ENCODE measurements at places on chromosomes 11 and 22.

DNA sequence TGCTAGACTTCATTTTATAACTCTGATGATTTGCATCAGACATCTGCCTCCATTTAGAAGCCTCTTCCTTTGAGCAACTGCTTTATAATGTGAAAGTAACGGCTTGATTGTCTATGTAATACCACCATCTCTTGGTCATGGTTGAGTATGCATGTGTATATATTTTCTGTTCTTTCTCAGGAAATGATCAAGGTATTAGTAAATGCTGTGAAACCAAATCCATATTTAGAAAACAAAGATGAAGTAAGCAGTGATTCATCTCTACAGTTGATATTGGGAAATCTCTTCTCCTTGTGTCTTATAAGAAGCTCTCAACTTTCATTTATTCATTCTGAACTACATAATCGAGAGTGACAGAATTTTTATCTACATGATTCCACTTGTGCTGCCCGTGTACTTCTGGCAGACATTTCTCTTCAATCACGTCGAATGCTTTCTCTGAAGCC lies 104.6 kb upstream of the ANO3 start:
- DNase-seq: no peak

DNA sequence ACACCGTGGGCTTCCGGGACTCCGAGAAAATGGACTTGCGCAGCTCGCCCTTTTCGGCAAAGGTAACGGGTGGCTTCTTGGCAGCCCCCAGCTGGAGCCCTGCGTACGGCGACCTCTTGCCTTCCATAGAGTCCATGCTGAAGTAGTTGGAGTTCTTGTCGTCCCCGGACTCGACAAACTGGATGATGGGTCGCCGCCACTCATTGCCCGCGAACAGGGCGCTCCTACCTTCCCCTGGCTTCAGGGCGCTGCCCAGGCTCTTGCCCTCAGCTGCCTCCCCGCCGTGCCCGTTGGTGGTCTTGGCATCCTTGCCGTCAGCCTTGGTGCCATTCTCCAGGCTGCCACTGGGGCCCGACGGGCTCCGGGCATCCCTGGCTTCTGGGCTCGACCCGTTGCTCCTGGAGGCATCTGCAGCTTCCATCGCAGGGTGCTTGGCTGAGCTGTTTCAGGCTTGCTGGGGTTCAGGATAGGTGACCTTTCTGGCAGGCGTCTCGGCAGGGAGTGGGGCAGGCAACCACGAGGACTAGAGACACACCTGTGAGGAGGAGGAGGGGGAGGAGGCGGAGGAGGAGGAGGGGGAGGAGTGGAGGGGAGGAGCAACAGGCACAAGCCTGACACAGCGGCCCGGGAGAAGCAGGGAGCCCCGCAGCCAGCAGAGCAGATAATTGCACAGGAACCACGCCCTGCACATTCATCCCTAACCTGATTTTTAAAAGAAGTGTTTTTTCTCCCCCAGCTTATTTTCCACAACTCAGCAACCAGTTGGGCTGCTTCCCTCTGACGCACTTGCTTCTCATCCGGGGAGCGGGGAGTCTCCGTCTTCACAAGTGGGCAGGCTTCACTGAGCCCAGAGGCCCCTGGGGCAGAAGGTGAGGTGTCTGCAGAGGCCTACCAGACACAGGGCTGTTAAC lies at the start of gene TRIM29:
TRIM29 (minus strand) TSS at position 503 of the 911 bp plus-strand sequence; CDS start at position 421, 82 bp downstream.
- DNase-seq: no peak

DNA sequence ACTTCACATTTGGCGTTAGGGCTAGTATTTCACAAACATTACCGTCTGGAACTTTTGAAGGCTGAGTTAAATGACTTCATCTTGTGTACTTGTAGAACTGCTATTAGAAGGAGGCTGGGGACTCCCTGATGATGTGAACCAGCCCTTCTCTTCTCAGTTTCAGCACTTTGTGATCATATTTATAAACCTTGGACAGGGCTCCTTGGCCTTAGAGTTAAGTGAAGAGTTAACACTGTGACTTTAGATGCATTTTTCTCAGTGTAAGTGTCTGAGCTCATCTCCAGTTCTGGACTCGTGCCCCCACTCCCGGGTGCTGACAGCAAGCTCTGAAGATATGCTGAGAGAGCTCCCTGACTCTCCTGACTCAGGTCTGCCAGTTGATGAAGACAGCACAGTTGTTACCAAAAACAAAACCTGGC lies 8.4 kb downstream of the MIAT start:
- no peak for DNase-seq

DNA sequence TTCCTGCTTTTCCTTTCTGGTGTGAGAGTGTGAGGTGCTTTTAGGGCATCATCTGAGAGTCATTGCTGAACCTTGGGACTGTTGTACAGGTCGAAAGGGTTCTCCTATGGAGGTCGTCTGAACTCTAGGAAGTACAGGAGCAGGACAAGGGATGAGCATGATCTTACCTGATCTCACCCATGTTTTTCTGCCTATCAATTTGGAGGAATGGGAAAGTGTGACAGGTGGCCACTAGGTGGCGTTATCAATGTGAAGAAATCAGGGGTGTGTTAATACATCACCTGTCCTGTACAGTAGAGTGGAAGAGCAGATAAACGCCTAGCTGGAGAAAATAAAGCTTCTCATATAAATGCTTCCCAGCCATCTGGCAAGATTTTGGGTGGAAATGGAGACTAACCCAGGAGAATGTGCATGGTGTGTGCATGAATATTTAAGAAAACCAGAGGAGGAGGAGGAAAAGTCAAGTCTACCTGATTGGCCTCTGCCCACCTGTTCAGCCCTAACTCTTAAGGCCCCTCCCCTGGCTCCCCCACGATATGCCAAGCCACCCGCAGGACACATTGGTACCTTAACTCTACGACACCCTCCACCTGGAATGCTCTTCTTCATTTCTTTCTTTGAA lies 72.0 kb upstream of the NARS2 start:
- DNase-seq: peak; percentile 47

GRCh38 chr22:20232237-20232598 lies 35.9 kb downstream of the RTN4R start:
- no peak for DNase-seq

GRCh38 chr11:91264481-91264880 lies 960.1 kb upstream of the FAT3 start:
- DNase-seq: no peak

DNA sequence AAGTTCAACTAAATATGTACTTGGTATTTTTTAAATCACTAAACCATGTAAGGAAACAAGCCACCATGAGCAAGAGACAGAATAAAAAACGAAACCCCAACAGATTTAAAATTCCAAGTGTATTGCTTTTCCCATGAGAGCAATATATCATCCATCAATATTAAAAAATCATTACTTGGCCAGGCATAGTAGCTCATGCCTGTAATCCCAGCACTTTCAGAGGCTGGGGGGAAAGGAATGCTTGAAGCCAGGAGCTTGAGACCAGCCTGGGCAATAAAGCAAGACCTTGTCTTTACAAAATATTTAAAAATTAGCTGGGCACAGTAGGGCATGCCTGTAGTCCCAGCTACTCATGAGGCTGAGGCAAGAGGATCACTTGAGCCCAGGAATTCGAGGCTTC lies 190.8 kb downstream of the TTC28 start:
- no peak for DNase-seq

GRCh38 chr11:83156996-83157593 lies at the start of gene PCF11:
Gene PCF11 (plus strand): TSS chr11:83157131. CDS start chr11:83157440, 309 bp downstream.
- peak; percentile 94 for DNase-seq

- no peak for DNase-seq
Measured at GRCh38 chr11:45859661-45860140, 12.4 kb downstream of the CRY2 start.

- no peak for DNase-seq
Measured at GRCh38 chr11:112748713-112749543, 212.3 kb upstream of the NCAM1 start.

DNA sequence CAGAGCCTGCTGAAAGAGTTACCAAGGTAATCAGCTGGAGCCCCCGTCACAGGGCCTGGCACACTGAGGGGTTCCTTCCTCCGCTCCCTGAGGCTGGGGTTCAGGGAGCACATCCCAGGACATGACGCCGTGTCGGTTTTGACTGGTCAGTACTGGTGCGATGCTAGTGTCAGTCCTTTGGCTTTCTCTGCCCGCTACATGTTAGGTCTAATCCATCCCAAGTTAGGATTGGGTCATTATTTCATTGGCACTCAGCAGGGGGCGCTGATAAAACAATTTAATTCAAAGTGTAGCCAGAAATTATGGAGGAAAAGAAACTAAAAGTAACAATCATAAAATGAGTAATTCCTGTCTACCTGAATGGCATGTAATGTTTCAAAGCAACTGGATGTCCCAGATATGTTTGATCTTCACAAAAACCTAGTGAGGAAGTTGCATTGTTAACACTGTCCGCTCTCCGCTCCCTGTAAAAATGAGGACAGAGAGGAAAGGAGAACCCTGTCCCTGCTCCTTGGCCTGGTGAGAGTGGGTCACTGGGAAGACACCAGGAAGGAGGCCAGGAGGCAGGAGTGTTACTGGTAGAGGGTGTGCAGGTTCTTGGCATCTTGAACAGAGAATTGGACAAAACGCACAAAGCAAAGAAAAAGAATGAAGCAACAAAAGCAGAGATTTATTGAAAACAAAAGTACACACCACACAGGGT lies 27.1 kb downstream of the TSKU start:
- no peak for DNase-seq

- DNase-seq: no peak
Measured at GRCh38 chr22:50302564-50302963, 4.9 kb downstream of the PLXNB2 start.

DNA sequence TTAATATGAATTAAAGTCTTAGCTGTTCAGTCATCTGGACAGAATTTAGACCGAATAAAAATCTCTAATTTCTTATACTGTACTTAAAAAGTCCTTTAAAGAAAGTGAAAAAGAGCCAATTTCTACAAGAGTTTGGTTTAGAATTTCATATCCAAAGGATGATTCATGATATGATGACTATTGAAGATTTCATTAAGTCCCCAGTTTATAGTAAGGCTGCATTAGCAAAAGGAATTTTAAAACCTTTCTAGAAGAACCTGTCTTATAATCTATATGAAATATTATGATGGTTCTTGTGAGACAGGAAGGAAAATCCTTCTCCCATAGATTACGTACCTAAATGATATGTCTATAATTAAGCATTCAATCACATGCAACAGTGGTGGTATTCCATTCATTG lies 34.8 kb downstream of the TSG101 start:
- DNase-seq: no peak

DNA sequence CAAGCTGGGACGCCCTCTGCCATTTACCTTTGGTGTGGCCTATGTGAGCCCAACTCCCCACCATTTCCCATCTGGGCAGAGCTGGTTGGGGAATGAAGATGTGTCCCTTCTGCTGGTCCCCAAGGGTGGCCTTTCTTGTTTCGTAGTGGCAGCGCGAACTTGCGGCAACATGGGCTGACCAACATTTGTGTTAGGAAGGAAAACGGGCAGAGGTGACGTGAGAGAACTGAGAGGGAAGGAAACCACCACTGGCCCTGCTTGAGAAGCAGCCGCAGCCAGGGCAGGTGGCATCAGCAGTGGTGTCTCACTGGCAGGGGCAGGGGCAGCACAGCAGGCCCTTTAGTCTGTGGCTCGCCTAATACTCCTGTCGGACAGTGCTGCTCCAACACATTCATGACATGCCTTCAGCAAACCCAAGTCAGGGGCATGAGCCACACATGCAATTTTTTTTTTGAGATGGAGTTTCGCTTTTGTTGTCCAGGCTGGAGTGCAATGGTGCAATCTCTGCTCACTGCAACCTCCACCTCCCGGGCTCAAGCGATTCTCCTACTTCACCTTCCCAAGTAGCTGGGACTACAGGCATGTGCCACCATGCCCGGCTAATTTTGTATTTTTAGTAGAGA lies 29.9 kb downstream of the LRRC74B start:
- DNase-seq: no peak

GRCh38 chr11:92477686-92478085 lies 253.1 kb downstream of the FAT3 start:
- no peak for DNase-seq

- no peak for DNase-seq
Measured at GRCh38 chr22:23470811-23471389, 109.2 kb downstream of the IGLL1 start.

- DNase-seq: no peak
Measured at GRCh38 chr22:29607426-29607825, 4.0 kb downstream of the NF2 start.

DNA sequence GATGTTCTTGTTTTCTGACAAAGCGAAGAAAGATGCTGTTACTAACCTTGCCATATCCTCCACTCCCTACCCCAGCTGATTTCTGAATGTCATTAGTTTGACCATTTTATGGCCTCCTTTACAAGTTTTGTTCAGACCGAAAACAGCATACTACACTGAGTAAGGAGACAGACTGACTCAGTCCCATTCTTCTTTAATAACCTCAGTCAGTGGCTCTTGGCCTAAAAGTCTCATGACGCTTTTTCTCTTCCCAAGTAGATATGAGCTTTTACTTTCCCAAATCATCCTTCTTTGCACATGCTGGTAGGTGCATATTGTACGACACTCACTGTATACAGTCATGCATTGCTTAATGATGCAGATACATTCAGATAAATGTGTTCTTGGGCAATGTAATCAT lies 8.0 kb upstream of the FIBIN start:
- no peak for DNase-seq

- no peak for DNase-seq
Measured at GRCh38 chr11:35980686-35981390, 37.0 kb downstream of the LDLRAD3 start.

GRCh38 chr11:94661444-94661843 lies 94.3 kb downstream of the PIWIL4 start:
- DNase-seq: no peak

DNA sequence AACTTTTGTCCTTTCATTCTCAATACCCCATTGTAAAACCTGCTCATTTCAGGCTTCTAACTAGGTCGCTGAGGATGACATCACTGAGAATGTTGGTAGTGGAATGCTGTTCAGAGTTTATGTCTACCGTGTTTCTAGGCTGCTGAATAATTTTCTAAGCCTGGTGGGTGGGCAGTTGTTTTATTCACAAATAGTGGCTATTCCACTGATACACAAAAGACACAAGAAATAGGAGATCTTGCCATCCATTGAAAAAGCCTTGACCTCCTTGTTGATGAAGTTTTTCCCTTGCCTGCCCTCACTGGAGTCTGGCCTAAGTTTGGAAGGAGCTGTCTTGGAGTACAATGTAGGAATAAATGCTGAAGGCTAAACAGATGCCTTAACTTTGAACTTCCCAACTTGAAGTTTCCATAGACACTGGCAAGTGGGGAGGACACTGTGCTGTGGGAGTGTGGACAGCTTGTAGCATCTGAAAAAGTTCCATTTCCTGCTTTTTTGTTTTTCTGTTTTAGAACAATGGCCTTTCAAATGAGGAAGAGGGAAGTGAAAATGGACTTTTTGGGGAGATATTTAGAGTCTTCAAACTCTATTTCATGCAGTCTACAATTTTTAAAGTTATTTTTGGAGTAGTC lies 59.2 kb downstream of the TRIM44 start:
- DNase-seq: no peak

DNA sequence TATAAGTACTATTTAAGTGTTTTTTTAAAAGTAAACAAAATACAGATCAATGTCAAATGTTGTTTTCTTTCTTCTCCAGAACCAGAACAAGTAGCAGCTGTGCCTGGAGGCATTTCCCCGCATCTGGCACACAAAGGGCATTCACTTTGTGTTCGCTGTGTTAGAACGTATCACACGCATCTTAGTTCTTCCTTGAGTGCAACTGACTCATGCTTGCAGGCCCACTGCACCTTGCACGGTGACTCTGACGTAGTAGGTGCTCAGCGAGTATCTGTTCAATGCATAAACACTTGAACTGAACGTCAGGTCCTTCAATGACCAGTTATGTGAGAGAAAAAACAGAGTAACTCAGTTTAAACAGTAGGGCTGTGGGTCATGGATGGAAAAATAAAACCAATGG lies 3.5 kb downstream of the IFT27 start:
- no peak for DNase-seq

- DNase-seq: no peak
Measured at GRCh38 chr11:1934335-1935155, 12.6 kb upstream of the MRPL23 start.

Measured in memory B cell (primary cell).